ENCODE measurements at places on chromosomes 7 and 10.

DNA sequence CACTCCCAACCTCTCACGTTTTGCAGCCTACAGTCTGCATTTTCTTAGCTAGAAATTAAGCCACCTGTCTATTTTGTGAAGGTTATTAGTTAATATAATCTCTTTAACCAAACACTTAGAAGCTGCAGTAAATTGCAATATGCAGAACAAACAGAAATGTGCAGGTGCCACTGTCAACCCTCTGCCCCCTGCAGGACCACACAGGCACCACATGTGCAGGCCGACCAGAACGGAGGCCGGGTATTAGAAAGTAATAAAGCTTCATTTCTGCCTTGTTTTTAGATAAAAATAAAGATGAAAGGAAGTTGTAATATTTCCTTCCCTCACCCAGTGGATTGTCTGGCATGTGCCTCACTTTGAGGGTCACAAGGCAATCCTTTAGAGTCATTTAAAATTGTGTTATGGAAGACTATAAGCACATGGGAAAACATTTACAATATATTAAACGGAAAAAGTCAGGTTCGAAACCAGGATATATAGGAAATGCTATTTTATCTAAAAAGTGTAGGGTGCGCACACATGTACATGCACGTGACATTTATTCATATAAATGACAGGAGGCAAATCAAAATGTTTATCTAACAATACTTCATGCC lies 158.2 kb downstream of the ARHGAP12 start:
- DNase-seq: peak; percentile 22

DNA sequence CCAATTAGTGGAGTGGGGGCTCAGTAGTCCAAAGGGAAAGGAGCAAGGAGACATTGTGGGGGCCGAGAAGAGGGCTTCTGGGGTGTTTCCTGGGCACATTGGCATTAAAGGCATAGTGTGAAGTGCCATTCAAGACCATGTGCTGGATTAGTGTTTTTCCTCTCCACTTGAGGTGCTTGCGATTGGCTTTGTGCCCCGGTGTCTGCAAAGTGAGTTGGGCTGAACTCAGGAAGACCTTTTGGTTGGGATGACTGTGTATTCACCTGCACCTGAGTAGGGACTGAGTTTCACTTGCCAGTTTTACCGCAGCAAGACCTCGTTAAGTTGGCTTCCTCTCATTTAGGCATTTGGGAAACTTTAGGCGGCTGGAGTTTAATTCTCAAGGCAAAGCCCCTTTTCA lies 73.0 kb downstream of the TCF7L2 start:
- DNase-seq: no peak

GRCh38 chr10:115951242-115951641 lies 321.8 kb downstream of the GFRA1 start:
- no peak for DNase-seq

DNA sequence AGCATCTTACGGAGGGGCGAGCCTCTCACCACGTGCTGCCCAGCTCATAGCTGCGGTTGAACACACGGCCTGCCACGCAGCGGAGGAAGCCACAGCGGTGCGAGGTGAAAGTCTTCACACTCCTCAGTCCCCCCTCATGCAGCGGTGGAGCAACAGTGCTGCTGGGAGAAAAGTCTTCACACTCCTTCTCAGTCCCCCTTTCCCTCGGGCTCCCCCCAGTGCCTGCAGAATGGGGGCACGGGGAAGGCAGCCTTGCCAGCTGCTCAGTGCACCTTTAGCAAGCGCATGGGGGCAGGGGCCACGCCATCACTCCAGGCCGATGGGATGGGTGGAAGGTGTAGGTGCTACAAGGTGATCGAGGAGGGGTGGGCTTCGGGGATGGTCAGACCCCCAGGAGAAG lies 206.3 kb upstream of the TCERG1L start:
- DNase-seq: no peak

GRCh38 chr10:28983799-28984198 lies 305.1 kb upstream of the LYZL1 start:
- no peak for DNase-seq

DNA sequence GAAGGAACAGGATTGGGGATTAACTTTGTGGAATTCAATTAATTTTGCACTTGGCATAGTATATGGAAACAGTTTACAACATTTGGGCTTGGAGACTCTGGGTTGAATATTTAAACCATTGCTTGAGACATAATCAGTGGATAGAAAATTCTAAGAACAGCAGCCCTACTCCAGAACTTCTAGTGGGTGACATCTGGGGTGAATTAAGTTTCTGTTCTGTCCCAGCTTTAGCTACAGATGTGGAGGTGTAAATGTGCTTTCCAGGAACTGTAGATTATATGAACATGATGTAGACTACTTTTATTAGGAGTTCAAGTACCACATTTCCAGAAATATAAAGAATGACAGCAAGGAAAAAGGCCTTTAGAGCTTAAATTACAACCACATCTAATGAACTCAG lies 51.9 kb upstream of the SKAP2 start:
- DNase-seq: no peak

- DNase-seq: no peak
Observed at GRCh38 chr10:104563548-104563947, 77.5 kb upstream of the SORCS3 start.

- DNase-seq: no peak
Observed at GRCh38 chr7:51569176-51569575, 252.6 kb upstream of the COBL start.

GRCh38 chr7:157248659-157249058 lies 88.1 kb upstream of the DNAJB6 start:
- DNase-seq: no peak

- DNase-seq: no peak
Observed at GRCh38 chr10:48447356-48448215, 141.1 kb downstream of the MAPK8 start.

DNA sequence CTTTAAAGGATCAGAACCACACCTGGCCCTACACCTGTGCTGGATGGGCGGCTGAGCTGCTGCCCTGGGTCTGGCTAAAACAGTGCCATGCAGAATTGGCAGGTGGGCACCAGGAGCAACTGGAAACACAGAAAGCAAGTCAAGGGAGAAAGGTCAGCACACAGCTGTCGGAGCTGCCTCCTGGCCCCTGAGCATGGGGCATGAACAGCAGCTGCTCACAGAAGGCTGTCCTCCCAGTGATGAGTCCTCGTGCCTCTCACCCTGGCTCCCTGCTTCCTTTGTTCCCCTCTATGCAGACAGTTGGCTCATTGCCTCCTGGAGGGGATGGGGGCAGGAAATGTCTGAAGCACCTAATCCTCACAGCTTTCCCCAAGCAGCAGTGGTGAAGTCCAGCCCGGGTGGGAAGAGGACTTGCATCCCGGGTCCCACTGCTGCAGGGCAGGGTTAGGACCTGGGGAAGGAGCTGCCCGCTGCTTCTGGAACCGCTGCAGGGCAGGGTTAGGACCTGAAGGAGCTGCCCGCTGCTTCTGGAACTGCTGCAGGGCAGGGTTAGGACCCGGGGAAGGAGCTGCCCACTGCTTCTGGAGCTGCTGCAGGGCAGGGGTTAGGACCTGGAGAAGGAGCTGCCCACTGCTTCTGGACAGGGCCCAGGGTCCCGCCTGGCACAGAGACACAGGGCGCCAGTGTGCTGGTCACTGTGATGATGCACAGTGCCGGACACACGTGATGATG lies 37.3 kb downstream of the VIPR2 start:
- no peak for DNase-seq

DNA sequence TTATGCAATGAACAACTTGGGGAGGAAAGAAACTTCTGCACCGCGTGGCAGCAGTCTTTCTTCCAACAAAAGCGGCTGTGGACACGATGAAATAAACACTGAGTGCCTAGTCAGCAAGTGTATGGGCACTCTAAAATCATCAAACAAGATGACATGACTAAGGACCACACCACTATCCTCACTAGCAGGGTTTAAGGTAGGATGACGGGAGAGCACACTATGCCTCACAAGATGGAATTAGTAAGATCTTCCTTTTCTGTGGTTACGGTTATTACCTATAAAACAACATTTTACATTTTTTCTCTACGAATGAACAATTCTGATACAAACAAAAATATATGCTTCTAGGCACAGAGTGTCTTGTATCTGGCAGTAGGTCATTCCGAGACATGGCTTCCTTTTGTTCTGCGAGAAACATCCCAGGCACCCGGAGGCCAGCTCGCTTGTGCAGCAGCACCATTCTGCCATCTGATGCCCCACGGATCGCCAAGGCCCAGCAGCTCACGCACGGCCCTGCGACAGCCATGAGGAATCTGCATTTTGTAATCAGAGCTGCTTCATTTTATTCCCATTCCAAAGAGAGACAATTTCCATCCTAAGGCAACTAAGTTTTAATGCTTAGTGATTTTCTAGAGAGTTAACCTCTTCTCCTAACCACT lies 54.1 kb upstream of the NCAPG2 start:
- DNase-seq: no peak

- no peak for DNase-seq
Observed at GRCh38 chr10:104804880-104805279, 163.8 kb downstream of the SORCS3 start.

DNA sequence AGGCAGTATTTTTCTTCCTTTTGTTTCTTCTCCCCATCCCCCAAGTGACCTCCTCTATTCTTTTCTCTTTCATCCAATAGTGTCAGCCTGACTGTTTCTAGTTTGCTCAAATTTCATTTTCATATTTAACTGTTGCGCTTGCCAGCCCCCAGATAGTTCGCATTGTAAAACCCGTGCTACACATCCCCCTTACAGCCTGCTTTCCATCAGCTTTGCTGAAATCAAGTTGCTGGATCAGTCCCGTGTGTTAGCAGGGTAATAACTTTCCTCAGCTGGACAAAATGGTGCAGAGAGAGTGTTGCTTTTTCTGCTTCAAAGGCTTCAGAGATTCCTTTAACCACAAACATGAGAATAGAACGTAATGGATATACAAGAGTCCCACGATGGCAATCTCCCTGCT lies 180.6 kb upstream of the NPVF start:
- DNase-seq: no peak

GRCh38 chr10:113713640-113713982 lies 33.9 kb downstream of the CASP7 start:
- DNase-seq: no peak

- no peak for DNase-seq
Observed at GRCh38 chr7:70553364-70553763, 578.6 kb upstream of the GALNT17 start.

- no peak for DNase-seq
Observed at GRCh38 chr7:149228831-149229471, 10.5 kb upstream of the ZNF212 start.

- no peak for DNase-seq
Observed at GRCh38 chr10:102484021-102484420, 18.5 kb downstream of the ACTR1A start.

DNA sequence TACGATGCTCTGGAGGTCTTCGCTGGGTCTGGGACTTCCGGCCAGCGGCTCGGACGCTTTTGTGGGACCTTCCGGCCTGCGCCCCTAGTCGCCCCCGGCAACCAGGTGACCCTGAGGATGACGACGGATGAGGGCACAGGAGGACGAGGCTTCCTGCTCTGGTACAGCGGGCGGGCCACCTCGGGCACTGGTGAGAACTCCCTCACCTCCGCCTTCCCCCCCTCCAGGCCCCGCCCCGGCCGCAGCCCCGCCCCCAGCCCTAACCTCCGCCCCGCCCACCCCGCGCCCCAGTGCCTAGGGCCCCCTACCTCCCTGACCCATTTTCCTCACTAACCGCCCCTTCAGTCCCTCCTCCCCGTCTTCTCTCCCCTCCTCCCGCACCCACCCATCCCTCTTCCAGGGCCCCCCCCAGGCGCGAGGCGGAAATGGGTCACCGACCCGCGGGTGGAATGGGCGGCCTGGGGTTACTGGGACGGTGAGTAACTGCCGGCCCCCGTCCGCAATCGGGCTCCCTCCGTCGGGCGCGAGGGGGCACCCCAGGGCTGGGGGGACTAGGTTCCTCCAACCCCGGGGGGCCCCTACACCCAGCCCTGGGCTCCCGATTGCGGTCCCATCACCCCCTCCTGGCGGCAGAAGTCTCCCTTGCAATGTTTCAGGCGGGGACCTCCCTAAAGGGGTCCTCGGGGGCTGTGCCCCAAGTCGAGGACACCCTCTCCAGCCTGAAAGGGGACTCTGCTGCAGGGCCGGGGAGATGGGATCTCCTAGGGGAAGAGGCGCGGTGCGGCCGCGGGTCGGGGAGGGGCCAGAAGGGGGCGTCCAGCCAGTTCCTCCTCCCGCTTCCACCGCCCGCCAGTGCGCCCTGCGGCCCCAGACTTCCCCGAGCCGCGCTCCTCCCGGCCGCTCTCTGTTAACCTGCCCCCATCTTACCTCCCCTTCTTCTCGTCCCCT lies 2.1 kb downstream of the PCOLCE start:
- DNase-seq: peak; percentile 66

DNA sequence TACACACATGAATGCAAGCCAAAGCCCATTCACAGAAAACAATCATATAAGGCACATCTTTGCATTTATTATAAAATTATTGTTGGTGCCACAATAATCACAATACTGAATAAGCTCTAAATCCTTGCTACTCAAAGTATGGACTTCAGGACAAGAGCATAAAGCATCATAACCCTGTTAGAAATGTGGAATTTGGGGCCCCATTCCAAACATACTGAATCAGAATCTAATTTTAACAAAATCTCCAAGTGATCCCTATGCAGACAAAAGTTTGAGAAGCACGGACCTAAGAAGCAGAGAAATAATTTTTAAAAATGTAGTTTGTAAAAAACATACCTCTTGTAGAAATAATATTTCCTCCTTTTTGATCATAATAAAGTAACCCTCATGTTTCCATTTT lies 199.2 kb downstream of the IMMP2L start:
- DNase-seq: no peak

DNA sequence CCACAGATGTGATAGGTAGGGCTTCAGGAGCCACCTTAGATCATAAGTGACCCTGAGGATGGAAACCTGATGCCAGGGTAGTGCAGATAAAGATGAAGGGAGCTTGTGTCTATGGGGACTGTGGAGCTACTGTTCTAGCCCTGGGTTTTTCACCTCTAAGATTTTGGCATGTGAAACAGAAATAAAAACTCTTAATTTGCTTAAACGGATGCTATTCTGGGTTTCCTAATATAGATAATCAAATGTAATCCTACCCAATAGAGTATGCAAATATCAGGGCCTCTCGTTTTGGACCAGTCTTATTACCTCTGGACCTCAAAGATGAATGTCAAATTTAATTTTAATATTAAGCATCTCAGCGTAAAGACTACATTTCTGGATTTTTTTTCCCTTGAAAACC lies 49.3 kb downstream of the ABCB4 start:
- DNase-seq: no peak

DNA sequence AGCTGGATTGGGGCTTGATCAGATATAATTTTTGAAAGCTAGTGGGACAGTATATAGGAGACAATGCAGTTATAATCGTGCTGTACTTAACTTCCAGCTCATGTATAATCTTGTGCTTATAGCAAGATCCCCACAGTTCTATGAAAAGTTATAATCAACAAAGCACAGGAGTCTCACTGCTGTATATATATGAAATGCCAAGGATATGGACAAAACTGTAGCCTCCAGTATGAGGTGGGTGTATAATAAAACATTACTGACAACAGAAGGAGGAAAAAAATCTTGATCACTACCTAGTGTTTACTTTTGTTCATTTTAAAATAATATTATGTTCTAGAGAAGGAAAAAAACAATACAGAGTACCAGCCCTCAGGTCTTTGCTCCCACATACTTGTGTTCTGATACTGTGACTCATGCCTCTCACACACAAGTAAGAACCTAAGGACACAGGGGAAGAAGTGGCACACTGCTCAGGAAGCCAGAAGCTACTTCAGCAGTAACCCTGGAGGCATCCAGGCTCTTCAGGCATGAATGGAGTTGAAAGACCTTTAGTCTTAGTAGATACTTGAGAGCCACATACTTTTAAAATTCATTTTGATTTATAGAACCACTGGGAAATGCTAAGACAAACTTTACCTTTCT lies 265.7 kb upstream of the IMMP2L start:
- DNase-seq: no peak
